Neuronal stem cell (in vitro differentiated cells): ENCODE measurements at places on chromosomes 5 and 9.

DNA sequence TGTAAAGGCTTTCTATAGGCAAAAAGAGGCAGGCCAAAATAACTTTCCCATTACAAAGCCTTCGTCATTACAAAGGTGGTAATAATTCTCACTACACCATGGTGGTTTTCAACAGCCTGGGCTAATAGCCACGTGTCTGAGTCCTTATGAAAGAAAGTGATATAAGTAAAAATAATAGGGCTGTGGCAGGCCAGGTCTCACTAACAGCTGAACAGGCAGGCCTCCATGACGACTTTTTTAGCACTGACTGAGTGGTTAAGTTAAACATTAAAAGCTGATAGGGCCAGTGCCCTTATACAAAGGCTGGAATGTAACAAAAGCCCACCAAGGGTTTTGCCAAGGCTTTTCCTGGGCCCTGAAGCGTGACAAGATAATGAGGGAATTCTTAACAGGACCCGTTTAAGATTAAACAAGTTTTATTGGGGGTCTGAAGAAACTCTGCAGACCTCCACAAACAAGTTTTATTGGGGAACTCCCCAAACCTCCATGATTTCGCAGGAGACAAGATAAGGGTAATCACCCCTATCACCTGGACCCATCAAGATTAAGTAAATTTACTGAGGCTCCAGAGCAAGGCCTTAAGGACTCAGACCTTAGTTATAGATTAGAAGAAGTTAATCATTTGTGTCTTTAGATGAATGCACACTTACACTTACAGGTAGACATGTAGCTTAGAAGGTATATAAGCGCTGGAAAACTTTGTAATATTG lies 412.9 kb downstream of the CHSY3 start:
- DNase-seq: peak; percentile 51

DNA sequence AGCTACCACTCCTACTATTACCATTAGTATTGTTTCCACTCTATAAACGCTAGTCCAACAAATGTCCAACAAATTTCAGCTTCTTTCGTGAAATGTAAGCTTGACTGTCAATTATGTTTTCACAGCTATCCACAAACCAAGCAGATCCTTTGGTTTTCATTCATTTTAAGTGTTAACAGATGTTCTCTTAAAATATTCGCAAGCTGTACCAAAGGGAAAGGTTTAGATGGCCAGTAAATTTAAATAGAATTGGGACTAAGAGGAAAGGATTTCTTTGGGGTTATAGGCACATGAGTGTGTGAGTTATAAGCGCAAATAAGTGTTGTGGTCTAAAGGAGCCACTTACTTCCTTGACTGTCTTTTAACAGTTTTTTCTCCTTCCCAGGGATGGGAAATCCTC lies 136.8 kb upstream of the ADRA1B start:
- DNase-seq: no peak

- DNase-seq: no peak
These were observed 169.5 kb upstream of the TAS2R1 start for GRCh38 chr5:9799606-9800005.

- DNase-seq: peak; percentile 88
These were observed at the start of gene UNC5A for GRCh38 chr5:176810081-176810597. Gene UNC5A, plus strand, starts transcription at chr5:176810559. Its CDS starts 192 bp downstream, at chr5:176810751.

DNA sequence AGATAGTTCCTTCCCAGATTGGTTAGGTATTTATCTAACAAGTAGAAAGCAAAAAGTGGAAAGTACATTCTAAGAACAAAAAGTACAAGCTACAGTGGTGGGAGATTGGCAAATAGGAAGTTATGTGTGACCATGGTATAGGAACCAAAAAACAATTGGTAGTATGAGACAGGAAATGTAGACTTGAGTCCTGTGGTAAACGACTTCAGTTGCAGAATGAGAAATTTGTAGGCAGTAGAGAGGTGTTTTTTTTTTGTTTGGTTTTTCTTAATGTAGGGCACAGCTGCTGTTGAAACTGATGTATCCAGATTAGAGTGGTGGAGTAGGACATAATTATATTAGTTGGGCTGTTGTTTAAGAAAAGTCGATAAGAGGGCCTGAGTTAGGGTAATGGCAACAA lies 72.0 kb downstream of the CCNH start:
- DNase-seq: no peak

- no peak for DNase-seq
These were observed 108.1 kb downstream of the LHFPL2 start for GRCh38 chr5:78540335-78541085.

DNA sequence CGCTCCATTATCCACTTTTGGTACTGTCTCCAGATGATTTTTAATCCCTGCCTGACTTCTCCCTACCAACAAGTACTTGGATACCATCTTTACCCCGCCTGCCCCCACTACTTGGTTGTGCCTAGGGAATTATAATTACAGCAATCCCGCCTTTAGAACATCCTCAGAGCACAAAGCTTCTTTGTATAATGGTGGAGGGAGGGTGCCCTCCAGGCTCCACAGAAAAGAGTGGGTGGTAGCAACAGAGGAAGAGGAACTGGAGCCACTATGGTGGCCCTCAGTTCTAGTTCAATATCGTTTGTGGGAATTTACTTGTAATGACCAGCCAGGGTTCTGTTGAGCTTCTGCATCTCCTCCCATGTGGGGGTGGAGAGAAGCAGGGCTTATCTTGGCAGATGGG lies 79.0 kb upstream of the RNF38 start:
- DNase-seq: no peak

- no peak for DNase-seq
These were observed 132.4 kb upstream of the OTULINL start for GRCh38 chr5:14449052-14449661.

GRCh38 chr5:131615957-131616356 lies 19.1 kb downstream of the RAPGEF6 start:
- DNase-seq: no peak

- no peak for DNase-seq
These were observed 242.9 kb downstream of the NSG2 start for GRCh38 chr5:174288439-174288838.

GRCh38 chr9:83068414-83068813 lies 5.5 kb upstream of the RASEF start:
- no peak for DNase-seq

- DNase-seq: no peak
These were observed 2.3 kb downstream of the FBXO38 start for GRCh38 chr5:148386041-148386440.

DNA sequence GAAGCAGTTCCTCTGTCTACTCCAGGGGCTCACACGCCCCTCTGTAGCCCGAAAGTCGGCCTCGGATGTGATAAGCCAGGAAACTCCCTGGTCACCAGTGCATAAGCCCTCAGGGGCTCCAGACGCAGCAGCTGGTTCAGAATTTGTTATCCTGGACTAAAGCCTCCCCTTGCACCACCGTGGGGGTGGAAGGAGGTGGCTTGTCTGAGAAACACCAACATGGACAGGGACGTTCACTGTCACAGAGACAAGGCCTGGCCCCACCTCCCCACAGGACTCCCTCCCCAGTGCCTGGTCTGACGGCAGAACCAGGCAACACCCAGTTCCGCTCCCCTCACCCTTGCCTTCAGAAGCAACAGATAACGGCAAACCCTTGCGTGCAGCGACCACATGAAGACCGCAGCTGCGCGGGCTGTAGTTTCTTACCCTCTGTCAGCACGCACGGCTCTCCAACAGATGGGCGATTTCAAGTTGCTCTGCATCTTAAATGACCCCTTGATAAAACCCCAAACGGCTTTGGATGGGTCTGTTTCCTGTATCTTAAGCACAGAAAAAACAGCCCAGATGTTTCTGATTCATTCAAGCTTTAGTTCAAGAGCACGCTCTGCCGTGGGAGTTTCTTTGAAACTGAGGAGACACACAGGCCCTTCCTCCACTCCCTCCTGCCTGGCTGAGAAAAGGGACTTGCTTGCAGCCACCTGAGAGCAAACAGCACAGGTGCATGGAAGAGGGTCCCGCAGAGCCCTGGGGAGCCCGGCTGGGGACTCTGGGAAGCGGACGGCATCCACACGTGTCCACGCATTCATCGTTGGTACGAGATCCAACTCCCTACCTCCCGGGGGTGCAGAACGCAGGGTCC lies 44.7 kb upstream of the NKD2 start:
- no peak for DNase-seq

GRCh38 chr5:27473307-27474046 lies 435.1 kb upstream of the CDH9 start:
- peak; percentile 18 for DNase-seq

DNA sequence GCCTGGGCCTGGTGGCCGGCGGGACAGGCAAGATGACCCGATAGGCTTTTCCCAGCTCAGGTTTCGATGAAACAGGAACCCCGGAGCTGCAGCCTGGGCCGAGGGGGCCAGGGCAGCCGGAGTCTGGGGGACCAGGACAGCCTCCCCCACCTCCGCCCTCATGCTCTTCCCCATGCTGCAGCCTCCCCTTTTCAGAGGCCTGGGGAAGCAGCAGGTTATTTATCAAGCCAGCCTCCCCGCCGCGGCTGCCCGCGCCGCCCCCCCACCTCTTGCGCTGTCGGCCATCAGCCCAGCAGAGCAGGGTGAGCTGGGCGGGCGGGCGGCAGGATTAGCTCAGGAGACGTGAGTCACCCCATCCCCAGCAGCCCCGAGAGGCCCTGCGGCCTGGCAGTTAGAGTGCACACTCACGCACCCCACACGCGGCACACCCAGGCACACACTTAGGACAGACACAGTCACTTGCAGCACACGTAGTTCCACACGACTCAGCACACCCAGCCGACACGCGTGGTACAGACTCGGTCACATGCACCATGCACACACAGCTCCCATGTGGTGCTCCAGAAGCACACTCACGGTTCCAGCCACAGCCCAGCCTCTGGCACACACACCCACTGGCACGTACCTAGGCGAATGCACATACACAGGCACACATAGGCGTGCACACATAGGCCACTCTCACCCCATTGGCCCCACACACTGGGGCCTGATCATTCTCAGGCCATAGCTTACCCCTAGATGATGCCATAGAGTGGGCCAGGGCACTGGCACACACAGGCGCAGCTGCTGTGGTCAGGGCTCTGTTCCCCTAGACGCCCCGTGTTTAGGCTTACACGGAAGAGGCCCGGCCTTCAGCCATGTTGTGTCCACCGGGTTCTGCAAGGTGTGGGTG lies 13.0 kb downstream of the CXXC5 start:
- DNase-seq: no peak

- DNase-seq: peak; percentile 67
These were observed 2.4 kb downstream of the SAPCD2 start for GRCh38 chr9:137067860-137068538.
